ENCODE measurements at places on chromosomes 11 and 22.

- H3K27ac ChIP-seq, result no peak overlapping the region
- no peaks in the 10 kb centered on the region for H3K4me1 ChIP-seq
- DNase-seq, result no peak
- H3K36me3 ChIP-seq, result no peaks in the 10 kb centered on the region
- no peak overlapping the region for H3K4me3 ChIP-seq
Observed at GRCh38 chr22:49107961-49108530, 719.6 kb downstream of the BRD1 start.

DNA sequence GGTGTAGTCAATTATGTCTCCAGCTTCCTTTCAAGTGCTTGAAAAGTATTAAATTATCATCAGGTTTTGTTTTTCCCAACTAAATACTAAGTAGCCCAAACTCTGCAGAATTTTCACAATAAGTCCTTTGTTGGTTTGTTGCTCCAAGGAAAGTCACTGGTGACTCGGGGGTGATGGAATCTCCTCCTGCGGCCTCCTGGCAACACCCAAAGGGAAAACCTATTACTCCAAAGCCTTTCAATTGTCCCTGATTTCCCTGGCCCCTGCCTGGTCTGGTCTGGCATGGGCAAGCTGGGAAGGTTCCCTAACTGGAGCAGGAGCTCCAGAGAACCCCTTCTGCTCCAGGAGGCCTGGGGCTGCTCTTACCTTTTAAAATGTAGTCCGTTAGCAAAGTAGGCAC is 47.9 kb downstream of the FEZ1 start:
- H3K4me1 ChIP-seq, result peaks cover 21% of the 10 kb centered on the region
- no peaks in the 10 kb centered on the region for H3K27me3 ChIP-seq
- H3K4me3 ChIP-seq, result no peak overlapping the region
- no peak for DNase-seq
- H3K36me3 ChIP-seq, result peaks cover 27% of the 10 kb centered on the region
- H3K27ac ChIP-seq, result no peak overlapping the region

DNA sequence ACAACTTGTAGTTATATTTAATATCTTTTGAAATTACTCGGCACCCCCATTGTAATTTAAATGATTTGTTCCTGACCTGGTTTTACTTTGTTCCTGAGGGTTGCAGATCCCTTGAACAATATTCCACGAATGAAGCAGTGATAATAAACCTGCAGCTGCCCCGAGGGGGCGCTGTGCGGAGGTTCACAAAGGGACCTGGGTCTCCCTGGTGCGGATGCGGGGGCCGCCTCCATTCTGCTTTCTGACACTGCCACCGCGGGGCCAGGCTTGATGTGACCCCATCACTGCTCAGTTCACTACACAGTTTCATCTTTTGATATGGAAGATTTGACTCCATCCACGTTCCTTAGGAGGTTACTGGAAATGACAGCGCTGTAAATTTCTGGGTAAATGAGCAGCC is 62.9 kb upstream of the PRODH start:
- no peaks in the 10 kb centered on the region for H3K36me3 ChIP-seq
- DNase-seq, result no peak
- no peaks in the 10 kb centered on the region for H3K4me1 ChIP-seq
- H3K27me3 ChIP-seq, result no peaks in the 10 kb centered on the region

GRCh38 chr11:45232341-45233080 is 53.6 kb downstream of the SYT13 start:
- no peak for DNase-seq
- no peaks in the 10 kb centered on the region for H3K27me3 ChIP-seq
- H3K4me1 ChIP-seq, result no peaks in the 10 kb centered on the region
- no peak overlapping the region for H3K4me3 ChIP-seq
- peaks cover 8% of the 10 kb centered on the region for H3K36me3 ChIP-seq

DNA sequence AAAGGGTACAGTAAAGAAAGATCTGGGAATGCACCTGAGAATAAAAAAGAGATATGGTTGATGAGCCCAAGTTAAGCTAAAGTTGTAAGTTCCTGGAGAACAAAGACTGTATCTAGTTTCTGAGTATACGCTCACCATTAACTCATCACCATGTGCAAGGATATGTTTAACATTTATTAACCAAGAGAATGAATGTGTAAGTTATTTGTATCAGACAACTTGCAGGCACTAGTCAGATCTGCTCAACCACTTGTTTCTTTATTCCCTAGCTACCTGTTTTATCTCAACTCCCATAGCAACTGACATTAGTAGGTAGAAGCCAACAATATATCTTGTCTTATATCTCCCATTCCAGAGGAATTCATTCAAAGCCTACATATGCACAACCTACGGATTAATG is 74.9 kb upstream of the KCNA4 start:
- H3K4me1 ChIP-seq, result no peaks in the 10 kb centered on the region
- H3K4me3 ChIP-seq, result no peak overlapping the region
- no peaks in the 10 kb centered on the region for H3K27me3 ChIP-seq
- no peaks in the 10 kb centered on the region for H3K36me3 ChIP-seq
- no peak for DNase-seq
- H3K27ac ChIP-seq, result no peak overlapping the region

DNA sequence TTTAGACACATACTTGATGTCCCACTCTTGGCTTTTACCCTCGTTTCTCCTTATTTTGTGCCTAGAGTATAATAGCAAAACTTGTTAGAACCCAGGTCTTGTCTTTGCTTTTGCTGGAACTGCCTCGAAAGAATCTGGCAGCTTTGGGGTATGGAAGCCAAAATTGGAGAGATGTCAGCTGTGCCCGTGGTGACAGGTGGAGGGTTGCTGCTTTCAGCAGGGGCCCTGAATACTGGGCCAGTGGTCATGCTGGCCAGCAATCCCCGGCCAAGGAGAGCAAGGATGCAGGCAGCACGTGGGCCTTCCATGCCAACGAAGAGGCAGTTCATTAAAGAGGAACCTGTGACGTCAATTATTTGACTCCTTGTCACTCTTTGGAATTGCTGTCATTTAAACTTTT is 181.1 kb downstream of the HIPK3 start:
- no peaks in the 10 kb centered on the region for H3K4me1 ChIP-seq
- H3K27ac ChIP-seq, result no peak overlapping the region
- H3K4me3 ChIP-seq, result no peak overlapping the region
- DNase-seq, result no peak
- no peaks in the 10 kb centered on the region for H3K36me3 ChIP-seq
- no peaks in the 10 kb centered on the region for H3K27me3 ChIP-seq

DNA sequence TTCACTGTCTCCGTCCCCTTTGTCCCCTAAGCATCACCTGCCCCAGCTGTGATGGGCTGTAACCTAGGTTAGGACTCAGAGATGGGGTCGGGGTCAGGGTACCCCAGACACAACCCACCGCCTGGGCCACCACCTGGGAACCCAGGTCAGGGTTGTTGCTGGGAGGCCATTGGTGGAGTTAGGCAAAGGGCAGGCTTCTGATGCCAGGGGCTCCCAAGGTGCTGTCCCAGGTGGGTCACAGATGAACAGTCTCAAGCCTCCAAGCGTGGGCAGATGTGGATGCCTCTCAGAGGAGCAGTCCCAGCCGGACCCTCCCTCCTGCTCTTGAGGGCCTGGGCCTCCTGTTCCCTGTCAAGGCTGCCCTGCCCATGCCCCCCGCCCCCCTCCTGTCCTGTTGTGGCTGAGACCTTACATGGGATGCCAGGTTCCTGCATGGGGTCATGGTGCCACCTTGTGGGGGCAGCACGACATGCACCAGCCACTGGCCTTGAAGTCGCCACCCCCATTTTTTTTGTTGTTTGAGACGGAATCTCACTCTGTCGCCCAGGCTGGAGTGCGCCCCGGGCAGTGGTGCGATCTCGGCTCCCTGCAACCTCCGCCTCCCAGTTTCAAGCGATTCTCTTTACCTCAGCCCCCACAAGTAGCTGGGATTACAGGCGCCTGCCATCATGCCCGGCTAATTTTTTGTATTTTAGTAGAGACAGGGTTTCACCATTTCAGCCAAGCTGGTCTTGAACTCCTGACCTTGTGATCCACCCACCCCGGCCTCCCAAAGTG is 12.1 kb downstream of the GATD1 start:
- H3K4me3 ChIP-seq, result no peak overlapping the region
- peaks cover 30% of the 10 kb centered on the region for H3K36me3 ChIP-seq
- no peaks in the 10 kb centered on the region for H3K27me3 ChIP-seq
- no peak for DNase-seq

GRCh38 chr11:65883058-65883761 is 3.6 kb downstream of the CTSW start:
- DNase-seq, result no peak
- H3K4me3 ChIP-seq, result no peak overlapping the region
- no peaks in the 10 kb centered on the region for H3K27me3 ChIP-seq
- no peak overlapping the region for H3K27ac ChIP-seq

DNA sequence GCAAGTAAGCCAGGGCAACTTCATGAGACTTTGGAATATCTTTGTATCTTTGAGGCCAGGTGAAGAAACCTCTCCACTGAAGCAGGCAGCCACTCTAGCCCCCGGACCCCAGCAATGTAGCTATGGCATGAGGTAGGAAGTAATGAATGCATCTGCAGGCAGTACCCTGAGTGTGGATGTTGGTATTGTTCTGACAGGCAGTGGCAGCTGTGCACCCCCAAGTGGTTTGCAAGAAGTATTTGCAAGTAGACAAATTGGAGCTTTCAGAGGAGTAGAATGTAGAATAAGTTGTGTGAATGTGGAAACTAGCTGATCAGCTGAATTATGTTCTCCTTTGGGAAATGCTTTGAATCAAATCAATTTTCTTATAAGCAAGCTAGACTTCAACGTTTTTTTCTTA is 194.4 kb upstream of the PGR start:
- no peaks in the 10 kb centered on the region for H3K27me3 ChIP-seq
- no peaks in the 10 kb centered on the region for H3K36me3 ChIP-seq
- H3K27ac ChIP-seq, result no peak overlapping the region
- peaks cover 8% of the 10 kb centered on the region for H3K4me1 ChIP-seq

GRCh38 chr22:43969989-43970755 is 14.9 kb downstream of the SAMM50 start:
- no peak overlapping the region for H3K27ac ChIP-seq
- peaks cover 43% of the 10 kb centered on the region for H3K36me3 ChIP-seq
- H3K4me3 ChIP-seq, result no peak overlapping the region
- no peaks in the 10 kb centered on the region for H3K27me3 ChIP-seq
- no peaks in the 10 kb centered on the region for H3K4me1 ChIP-seq
- DNase-seq, result no peak

DNA sequence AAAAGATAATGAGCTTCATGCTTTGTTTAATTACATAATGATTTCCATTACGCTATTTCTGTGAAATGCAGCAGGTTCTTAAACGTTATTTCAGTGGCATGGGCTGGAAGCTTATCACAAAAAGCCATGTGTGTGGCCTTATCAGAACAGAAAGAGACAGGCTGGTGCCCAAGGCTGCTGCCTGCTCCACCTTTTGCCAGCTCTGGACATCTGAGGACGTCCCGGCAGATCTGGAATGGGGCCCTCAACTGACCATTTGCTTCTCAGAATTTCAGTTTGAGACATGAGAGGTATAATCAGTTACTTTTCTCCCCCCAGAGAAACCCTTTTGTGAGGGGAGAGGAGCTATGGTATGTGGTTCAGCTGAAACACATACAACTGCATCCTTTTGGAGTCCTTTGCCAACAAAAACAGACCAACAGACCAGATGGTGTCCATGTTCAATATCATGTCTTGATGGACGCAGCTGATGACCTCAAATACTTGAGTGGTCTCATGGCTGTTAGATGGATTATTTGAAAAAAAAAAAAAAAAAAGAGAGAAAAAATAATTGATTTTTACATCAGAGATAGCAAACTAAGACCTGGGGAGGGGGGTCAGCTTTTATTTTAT is 8.6 kb downstream of the CDPF1 start:
- DNase-seq, result no peak
- no peak overlapping the region for H3K27ac ChIP-seq
- no peaks in the 10 kb centered on the region for H3K27me3 ChIP-seq
- peaks cover under 1% of the 10 kb centered on the region for H3K36me3 ChIP-seq

DNA sequence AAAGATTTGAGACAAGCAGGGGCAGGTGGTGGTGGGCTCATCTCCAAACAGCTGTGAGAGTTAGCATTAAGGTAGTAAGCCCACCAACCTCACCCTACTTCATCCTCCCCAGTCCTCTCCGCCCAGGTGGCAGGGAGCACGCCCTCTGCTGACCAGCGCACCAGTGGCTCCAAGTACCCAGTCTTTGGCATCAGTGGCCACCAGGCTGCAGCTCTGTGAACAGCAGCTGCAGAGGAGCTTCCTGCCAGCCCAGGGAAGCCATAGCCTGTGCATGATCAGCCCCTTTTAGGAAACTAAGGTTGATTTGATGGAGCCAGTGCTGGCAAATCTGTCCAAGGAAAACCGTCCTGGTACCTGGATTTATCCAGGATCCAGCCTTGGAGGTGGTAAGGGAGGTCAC is 21.7 kb downstream of the CAVIN3 start:
- H3K4me1 ChIP-seq, result no peaks in the 10 kb centered on the region
- no peaks in the 10 kb centered on the region for H3K36me3 ChIP-seq
- H3K4me3 ChIP-seq, result no peak overlapping the region
- no peak for DNase-seq
- no peak overlapping the region for H3K27ac ChIP-seq

- H3K36me3 ChIP-seq, result no peaks in the 10 kb centered on the region
- H3K4me1 ChIP-seq, result peaks cover 25% of the 10 kb centered on the region
- no peak for DNase-seq
- no peak overlapping the region for H3K4me3 ChIP-seq
- no peak overlapping the region for H3K27ac ChIP-seq
Observed at GRCh38 chr11:103940551-103940950, 95.9 kb upstream of the DDI1 start.

GRCh38 chr11:332651-333480 is 12.2 kb upstream of the IFITM3 start:
- H3K4me1 ChIP-seq, result no peaks in the 10 kb centered on the region
- DNase-seq, result no peak
- H3K4me3 ChIP-seq, result no peak overlapping the region
- H3K36me3 ChIP-seq, result no peaks in the 10 kb centered on the region

DNA sequence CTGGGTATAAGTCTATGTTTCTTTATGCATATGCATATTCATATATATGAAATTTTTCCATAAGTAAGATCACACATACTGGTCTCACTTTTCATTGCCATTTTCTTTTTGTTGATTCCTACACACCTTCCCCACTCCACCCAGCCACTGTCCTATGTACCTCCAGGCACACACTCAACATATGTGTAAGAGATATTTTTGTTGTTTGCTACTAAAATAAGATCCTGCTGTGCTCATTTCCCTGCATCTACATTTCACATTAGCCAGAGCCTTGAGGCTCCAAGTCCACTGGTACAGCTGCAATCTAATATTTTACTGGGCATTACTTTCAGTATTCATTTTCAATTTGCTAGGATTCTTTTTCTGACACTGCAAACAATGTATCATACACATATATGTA is 8.1 kb upstream of the KRTAP5-10 start:
- H3K4me3 ChIP-seq, result no peak overlapping the region
- H3K36me3 ChIP-seq, result no peaks in the 10 kb centered on the region
- H3K4me1 ChIP-seq, result no peaks in the 10 kb centered on the region

DNA sequence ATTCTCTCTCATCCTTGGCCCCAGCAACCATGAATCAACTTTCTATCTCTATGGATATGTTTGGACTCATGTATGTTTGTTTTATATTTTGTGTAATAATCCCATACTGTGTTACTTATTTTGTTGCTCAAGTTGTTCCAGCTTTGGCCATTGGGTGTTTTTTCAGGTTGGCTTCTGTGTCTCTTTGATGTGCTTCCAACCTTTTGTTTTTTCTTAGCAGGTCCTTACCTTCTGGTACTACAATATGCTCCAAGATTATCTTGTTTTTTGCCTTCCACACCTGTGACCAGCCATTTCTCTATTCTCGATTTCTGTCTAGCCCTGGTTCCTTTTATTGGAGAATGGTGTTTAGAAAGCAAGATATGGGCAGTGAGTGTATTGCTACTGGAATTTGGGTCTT is 14.2 kb downstream of the GVQW3 start:
- H3K4me3 ChIP-seq, result no peak overlapping the region
- DNase-seq, result no peak
- no peaks in the 10 kb centered on the region for H3K4me1 ChIP-seq
- H3K27ac ChIP-seq, result no peak overlapping the region
- no peaks in the 10 kb centered on the region for H3K27me3 ChIP-seq
- H3K36me3 ChIP-seq, result no peaks in the 10 kb centered on the region

Data from thoracic aorta (tissue), 2 donors.